ENCODE measurements at places on chromosomes 12 and 14.

GRCh38 chr14:50230401-50230700 lies 1.0 kb downstream of the SOS2 start:
- no peak for DNase-seq

DNA sequence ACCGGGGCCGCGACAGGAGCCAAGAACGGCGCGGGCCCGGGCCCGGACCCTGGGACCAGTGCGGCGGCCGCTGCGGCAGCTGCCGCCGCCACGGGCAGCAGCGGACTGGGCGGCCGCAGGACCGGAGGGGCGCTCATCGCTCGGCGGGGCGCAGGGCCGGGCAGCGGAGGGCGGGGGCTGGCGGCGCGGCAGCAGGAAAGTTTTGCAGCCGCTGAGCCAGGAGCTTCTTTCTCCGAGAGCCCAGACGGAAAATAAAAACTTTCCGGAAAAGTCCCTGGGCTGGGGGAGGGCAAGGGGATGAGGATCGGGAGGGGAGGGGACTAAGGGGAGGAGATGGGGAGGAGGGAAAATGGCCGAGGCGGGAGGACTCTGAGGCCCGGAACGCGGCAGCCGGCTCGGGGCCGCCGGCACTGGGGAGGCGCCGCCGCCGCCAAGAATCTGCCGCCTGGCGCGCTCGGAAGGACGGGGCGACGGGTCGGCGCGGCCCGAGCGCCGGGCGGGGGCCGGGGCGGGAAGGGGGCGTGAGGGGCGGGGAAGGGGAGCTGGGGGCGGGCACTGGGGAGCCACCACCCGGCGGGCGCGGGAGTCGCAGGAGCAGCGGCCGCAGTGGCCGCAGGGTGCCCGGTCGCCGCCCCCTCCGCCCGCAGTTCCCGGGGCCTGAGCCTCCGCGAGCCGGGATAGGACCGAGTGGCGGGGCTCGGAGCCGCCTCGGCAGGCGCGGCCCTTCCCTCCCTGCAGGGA lies at the start of gene PRKD1:
PRKD1 (minus strand) TSS at position 472 of the 741 bp plus-strand sequence.
- DNase-seq = no peak

DNA sequence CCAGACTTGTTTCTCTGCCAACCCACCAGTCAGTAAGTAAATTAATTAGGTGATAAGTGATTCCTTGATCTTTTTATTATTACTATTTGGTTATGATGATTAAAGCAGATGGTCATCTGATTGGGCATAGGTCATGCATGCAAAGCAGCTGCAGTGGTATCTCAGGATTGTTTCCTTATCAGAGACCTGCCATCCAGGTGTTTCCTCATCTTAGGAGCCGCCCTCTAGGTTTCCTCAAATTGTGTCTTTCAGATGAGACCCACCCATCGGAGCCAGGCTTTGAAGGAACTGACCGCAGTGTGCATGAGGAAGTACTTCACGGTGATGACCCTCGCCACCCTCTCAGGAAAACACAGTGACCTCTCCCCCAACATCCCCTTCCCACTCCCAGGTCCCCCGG lies 63.3 kb downstream of the ZFP36L1 start:
- DNase-seq = no peak

GRCh38 chr14:94906991-94907587 lies 137.2 kb upstream of the GSC start:
- DNase-seq = no peak

DNA sequence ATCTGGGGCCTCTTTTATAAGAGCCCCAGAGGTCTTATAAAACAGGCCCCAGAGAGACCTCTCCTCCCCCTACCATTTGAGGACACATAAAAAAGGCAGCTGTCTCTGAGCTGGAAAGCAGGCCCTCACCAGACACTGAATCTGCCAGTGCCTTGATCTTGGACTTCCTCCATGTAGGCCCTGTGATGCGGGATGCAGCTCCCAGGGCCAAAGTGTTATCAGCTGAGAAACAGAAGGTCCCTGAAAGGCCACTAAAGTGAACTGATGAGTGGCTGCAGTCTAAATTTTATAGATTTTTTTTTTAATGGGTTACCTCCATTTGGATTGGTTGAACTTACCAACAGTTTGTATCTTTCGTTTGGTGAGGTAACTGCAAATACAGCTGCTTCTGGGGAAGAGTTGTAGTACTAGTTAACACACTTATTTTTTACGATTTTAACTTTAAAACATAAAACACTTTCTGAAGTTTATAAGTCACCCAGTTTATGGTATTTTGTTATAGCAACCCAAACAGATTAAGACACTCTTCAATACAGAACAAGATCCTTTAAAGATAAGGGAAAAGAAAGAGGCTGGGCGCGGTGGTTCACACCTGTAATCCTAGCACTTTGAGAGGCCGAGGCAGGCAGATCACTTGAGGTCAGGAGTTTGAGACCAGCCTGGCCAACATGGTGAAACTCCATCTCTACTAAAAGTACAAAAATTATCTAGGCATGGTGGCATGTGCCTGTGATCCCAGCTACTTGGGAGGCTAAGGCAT lies 5.6 kb upstream of the GUCY2C start:
- no peak for DNase-seq

GRCh38 chr12:34368079-34368478 lies 345.8 kb downstream of the ALG10 start:
- DNase-seq = no peak

GRCh38 chr12:65962921-65963861 lies 138.9 kb downstream of the HMGA2 start:
- DNase-seq = peak; percentile 17

DNA sequence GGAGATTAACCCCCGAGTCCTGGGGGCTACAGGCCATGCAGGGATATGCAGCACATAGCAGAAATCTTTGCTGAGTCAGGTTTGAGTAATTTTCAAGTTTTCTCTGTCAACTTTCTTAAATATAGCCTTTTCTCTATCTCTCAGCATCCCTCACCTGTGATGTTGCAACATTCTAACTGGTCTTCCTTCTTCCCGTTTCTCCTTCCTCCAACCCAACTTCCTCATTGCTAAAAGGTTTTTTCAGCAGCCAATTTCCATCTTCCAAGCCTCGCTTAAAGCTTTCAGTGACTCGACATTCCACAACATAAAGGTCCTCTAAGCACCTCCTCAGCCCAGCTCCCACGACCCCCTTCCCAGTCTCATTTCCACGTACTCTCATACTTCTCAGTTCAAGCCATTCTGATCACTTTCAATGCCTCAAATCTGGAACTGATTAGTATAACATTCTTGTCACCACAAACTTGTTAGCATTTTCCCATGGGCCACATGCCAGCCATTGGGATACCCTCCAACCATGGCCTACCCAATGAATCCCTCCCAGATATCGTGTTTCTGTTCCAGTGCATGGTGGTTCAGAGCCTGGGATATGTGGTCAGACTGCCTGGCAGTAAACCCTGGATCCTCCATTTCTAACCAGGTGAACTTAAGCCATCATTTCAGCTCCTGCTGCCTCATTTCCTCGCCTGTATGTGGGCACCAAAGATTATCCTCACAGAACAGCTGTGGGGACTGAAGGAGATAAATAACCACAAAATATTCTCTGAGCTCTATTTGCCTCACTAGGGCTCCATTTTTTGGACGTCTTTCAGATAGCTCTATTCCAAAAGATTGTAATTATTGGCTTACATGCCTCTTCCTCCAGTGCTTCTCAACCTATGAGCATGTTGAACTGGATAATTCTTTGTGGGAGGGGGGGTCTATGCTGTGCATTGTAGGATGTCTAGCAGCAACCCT lies 65.8 kb downstream of the KCNK10 start:
- no peak for DNase-seq
